Activated T-cell treated with anti-CD3 and anti-CD28 coated beads, Interleukin-2, amount 50 U/mL, for 72 hours (primary cell): ENCODE measurements at places on chromosomes 2 and 18. TPM values are rescaled to one million over a fixed set of nuclear protein-coding genes. Genes with fewer than 3 reads are reported as not detected.

- DNase-seq, result no peak
Observed at GRCh38 chr2:216205486-216205885, 96.3 kb downstream of the XRCC5 start.

- no peak for DNase-seq
Observed at GRCh38 chr2:231305221-231305620, 90.3 kb upstream of the B3GNT7 start.

- no peak for DNase-seq
Observed at GRCh38 chr2:135785032-135785431, 43.4 kb downstream of the UBXN4 start.

GRCh38 chr18:79478484-79479115 lies 82.9 kb downstream of the NFATC1 start:
- no peak for DNase-seq

DNA sequence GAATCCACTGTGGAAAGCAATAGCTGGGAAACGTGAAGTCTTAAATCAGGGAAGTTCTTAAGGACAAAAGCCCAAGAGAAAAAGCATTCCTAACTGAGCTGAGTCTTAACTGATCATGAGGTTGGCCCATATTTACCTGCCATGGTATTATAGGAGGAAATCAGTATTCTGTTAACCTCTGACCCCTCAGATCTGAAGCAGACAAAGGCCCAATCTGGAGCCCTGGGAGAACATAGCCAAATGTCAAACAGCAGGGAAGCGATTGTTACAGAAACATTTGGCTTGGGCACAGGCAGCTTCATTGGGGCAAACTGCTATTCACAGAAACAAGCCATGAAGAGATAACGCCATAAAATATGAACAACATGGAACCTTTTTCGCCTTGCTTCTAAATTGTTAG lies 18.8 kb downstream of the EPHA4 start:
- DNase-seq, result no peak

GRCh38 chr2:161448431-161448830 lies 32.3 kb downstream of the TBR1 start:
- no peak for DNase-seq

GRCh38 chr2:238106698-238107524 lies 6.8 kb downstream of the ESPNL start:
- no peak for DNase-seq

- DNase-seq, result no peak
Observed at GRCh38 chr2:204608237-204608939, 63.1 kb downstream of the PARD3B start.

DNA sequence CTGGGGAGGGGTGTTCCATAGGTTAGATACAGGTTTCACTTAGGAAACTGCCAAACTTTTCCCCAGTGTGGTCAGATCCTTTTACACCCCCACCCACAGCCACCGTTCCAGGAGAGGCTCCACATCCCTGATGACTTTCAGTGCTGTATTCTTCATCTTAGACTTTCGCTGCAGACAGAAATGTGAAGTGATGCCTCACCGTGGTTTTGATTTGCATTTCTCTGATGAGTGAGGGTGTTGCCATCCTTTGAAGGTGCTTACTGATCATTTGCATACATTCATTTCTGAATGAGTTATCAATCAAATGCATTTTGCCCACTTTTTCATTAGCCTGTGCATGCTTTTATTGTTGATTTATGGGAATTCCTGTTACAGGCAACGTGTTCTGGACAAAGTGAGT lies 14.9 kb downstream of the COPS9 start:
- no peak for DNase-seq

- no peak for DNase-seq
Observed at GRCh38 chr18:76490033-76490432, 5.0 kb downstream of the ZNF516 start.

GRCh38 chr18:22543769-22544168 lies 126.1 kb upstream of the CTAGE1 start:
- DNase-seq, result no peak

DNA sequence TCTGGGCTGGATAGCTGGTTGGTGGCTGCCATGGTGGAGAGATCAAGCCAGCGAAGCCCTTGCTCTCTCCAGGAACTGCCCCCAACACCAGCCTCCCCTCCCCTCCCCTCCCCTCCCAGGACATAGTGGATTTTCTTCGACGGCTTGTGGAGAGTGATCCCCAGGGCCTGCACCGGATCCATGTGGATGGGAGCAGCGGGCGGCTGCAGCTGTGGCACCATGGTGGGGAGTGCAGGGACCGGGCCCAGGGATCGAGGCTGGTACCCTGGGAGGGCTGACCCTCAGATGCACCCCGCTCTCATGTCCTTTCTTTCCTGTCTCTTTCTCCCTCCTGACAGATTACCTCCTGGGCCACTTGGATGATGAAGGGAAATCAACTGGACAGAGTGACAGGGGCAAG lies 7.0 kb downstream of the TTC31 start:
- no peak for DNase-seq

GRCh38 chr2:135023886-135024485 lies 23.3 kb downstream of the MAP3K19 start:
- DNase-seq, result no peak

- no peak for DNase-seq
Observed at GRCh38 chr18:26619350-26619749, 71.0 kb upstream of the KCTD1 start.

GRCh38 chr18:48718251-48718959 lies 179.6 kb downstream of the CTIF start:
- no peak for DNase-seq

GRCh38 chr2:112204411-112204810 lies 50.4 kb downstream of the ZC3H8 start:
- no peak for DNase-seq

- no peak for DNase-seq
Observed at GRCh38 chr2:234245945-234246344, 195.4 kb downstream of the SPP2 start.

- DNase-seq, result peak; percentile 5
Observed at GRCh38 chr18:46334868-46335281, 230.7 kb downstream of the HAUS1 start.

DNA sequence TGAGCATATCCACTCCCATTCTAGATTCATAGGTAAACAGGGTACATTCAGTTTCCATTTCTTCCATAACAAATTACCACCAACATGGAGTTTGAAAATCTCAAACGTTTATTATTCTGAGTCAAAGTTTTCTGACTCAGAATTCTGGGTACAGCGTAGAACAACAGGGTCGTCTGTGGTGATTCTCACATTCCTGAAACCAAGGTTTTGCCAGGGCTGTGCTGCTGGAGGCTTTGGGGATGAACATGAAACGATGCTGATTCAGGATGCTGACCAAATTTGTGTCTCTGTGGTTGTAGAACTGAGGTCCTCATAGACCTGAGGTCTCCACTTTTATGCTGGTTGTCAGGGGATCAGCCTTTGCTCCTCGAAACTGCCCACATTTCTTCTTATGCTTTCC lies 255.7 kb downstream of the DSEL start:
- no peak for DNase-seq

MC2R gene
- not detected for total RNA-seq

RNU2-63P gene
- 11.0 TPM for total RNA-seq

KCNK3 gene
- not detected for total RNA-seq

ST8SIA3 gene
- total RNA-seq, result not detected

RIT2 gene
- not detected for total RNA-seq

IL1A gene
- total RNA-seq, result 1.4 TPM

IL1R2 gene
- total RNA-seq, result 8.2 TPM

SERPINB10 gene
- total RNA-seq, result 2.8 TPM

FAM210A gene
- 20.3 TPM for total RNA-seq

ZNF2 gene
- total RNA-seq, result 4.7 TPM

VWC2L gene
- total RNA-seq, result not detected

RAPGEF4 gene
- total RNA-seq, result 0.65 TPM

RBBP8 gene
- 64.2 TPM for total RNA-seq

OTOS gene
- total RNA-seq, result not detected

CYRIA gene
- 2.3 TPM for total RNA-seq
